ENCODE measurements at places on chromosomes 11 and 22.

DNA sequence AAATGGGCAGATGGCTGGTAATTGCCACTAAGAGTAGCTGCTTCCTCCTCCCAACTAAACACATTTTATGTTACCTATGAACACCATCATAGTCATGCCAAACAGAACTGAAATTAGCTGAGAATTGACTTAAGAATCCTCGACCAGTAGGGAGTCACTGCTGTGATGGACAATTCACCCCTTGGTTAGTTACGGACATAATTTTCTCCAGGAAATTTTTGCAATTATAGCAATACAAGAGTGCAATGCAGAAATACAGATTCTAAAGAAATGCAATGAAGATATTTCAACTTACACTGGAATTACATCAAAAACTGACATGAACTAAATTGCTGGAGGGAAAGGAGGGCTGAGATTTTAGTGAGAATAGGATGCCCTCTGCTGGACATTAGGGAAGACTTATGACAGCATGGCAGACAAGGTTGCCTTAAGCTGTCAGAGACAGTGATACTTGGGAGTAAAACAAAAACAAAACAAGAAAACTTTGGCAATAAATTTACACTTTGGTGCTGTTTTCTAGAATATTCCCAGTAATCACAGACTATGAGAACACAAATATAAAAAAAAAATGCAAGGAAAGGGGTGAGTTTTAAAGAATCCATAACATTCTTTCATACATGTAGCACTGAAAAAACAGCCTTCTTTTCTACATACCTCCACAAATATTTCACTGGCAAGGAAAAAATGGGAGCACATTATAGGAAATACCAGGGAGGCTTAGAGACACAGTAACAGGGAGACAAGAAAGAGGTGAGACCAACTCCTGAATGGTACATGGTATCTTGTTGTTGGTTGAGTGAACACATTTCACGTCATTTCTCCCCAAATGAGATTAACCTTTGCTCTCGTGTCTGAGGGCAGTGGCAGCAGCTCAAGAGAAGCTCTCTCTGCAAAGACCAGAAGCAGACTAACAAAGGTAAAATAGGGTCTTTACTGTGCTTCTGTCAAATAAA lies 11.2 kb upstream of the PPP2R1B start:
- DNase-seq, result peak; percentile 14

DNA sequence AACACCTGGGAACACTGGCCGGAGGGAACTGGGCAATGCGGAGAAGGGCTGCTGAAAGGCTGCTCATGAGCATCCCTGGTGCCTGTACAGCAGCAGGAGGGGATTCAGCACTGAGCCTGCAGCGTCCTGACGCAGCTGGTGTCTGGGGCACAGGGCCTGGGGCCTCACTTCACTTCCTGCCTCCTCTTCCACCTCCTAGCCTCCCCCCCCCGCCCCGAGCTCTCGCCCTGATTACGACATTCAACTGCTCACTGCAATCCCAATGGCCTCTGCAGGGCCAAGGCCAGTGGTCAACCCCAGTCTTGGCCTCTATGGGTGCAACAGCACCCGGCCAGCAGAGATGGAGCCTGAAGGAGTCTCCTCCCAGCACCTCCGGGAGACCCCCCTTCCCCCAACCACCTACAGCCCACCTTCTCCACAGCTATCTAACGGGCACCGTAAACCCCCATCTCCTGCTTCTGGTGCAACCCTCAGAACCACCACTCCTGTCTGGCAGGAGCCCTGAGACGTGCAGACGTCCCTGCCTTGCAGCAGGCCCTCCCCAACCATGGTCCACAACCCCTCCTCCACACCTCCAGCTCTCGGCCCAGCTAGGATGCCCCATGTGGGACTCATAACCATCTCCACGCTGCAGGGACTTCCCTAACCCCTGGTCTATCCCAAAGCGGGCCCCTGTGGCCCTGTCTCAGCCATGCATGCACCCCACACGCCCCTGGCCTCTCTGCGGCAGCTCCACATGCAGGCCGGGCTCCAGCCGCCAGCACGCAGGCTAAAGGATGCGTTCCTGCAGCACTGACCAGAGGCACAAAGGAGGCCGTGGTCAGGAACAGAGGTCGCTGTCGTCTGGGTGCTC lies 38.2 kb downstream of the BRD1 start:
- peak; percentile 17 for DNase-seq

DNA sequence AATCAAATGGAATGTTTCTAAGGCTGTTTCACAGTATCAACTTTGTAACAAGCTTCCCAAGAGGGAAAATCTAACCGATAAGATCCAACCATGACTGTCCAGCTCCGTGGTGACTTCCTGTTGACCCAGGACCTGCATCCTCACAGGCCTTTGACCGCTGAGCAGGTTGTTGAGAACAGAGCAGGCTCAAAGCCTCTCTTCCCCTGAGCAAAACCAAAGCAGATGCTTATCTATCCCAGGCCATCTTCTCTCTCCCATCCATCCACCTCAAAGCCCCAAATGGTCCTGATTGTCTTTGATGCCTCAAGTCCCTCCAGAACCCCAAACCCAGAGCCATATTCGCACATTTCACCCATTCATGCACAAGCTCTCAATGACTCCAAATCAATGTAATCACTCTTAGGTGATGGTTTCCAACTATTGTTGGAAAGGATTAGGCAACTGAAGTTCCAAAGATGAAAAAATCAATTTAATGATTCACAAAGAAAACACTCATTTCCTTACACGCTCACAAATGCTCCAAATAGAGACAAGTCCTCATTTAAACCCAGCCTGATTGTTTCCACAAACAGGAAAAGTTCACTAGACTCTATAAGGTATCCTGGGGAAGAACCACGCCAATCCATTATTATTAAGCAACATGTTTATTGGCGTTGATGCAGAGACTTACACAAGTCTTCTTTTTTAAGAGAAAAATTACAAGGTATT lies 48.7 kb downstream of the C11orf58 start:
- DNase-seq, result no peak

GRCh38 chr11:59862252-59862651 lies 4.0 kb downstream of the TCN1 start:
- DNase-seq, result no peak

DNA sequence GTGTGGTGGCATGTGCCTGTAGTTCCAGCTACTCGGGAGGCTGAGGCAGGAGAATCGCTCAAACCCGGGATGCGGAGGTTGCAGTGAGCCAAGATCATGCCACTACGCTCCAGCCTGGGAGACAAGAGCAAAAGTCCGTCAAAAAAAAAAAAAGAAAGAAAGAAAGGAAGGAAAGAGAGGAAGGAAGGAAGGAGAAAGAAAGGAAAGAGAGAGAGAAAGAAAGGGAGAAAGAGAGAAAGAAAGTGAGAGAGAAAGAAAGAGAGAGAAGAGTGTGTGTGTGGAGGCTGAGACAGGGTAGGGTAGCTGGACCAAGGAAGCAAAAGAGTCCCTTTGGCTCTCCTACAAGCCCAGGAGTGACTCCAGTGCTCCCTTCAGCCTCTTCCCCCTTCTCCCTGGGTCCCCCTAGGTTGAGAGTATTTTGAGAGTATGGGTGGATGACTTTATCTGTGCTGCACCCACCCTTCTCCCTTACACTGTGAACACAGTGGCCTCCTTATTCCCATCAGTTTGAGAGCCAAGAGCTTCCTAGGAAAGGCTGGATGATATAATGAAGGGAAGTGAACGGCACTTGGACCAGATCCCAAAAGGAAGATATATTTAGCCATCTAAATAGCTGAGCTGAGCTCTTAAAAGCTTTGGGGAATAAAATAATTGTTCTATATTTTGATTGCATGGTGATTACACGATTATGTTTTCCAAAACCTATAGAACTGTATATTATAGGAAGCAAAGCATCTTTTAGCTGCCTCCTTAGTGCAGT lies 9.5 kb upstream of the DENND5A start:
- no peak for DNase-seq

DNA sequence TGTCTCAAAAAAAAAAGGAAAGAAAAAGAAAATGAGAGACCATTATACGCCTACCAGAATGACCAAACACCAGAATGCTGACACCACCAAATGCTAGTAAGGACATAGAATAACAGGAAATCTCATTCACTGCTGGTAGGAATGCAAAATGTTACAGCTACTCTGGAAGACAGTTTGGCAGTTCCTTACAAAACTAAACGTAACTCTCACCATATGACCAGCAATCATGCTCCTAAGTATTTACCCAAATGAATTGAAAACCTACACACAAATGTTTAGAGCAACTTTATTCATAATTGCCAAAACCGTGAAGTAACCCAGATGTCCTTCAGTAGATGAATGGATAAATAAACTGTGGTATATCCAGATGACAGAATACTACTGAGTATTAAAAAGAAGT lies 7.2 kb downstream of the CHKA start:
- no peak for DNase-seq

GRCh38 chr22:43014316-43014868 lies 557 bp downstream of the PACSIN2 start:
- peak; percentile 15 for DNase-seq

GRCh38 chr11:61028135-61028729 lies 56.8 kb downstream of the CD6 start:
- peak; percentile 73 for DNase-seq

DNA sequence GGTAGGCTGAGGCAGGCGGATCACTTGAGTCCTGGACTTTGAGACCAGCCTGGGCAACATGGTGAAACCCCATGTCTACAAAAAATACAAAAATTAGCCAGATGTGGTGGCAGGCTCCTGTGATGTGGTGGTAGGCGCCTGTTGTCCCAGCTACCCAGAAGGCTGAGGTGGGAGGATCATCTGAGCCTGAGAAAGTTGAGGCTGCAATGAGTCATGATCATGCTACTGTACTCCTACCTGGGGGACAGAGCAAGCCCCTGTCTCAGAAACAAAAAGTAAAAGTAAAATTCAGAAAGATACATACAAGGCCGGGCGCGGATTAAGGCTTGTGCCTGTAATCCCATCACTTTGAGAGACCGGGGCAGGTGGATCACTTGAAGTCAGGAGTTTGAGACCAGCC lies 6.3 kb downstream of the LDHAL6A start:
- no peak for DNase-seq

DNA sequence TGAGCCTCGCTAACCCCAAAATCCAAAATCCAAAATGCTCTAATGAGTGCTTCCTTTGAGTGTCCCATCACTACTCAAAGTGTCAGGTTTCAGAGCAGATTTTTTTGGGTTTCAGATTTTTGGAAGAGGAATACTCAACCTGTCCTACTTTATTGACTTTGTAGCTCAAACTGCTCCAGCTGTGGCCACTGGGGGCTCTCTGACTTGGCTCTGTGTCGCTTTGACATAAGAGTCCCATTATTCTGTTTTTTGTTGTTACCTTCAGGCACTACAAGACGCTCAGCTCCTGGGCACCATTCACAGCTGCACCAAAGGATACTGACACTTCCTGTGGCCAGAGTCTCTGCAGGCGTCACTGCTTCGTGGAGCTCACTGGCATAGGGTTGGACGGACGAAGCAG lies 41.1 kb downstream of the PHF21B start:
- DNase-seq, result no peak

DNA sequence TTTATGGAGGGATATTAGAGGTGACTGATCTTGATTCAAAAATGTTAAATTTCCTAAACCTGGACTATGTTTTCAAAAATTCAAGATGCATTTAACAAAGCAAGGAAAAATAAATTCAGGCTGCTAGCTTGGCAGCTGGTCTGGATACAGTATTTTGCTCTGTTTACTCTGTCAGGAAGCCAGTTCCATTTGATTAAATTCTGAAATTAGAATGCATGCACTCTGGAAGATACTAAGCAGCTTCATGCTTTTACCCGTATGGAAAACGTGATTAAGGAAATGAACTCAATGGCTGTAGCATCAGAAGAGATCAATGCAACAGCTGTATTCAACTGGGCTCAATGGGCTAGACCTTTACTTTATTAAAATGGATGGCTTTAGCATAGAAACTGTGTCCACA lies 14.2 kb downstream of the C11orf71 start:
- no peak for DNase-seq

- no peak for DNase-seq
Observed at GRCh38 chr22:23376256-23376655, 195.9 kb downstream of the BCR start.

DNA sequence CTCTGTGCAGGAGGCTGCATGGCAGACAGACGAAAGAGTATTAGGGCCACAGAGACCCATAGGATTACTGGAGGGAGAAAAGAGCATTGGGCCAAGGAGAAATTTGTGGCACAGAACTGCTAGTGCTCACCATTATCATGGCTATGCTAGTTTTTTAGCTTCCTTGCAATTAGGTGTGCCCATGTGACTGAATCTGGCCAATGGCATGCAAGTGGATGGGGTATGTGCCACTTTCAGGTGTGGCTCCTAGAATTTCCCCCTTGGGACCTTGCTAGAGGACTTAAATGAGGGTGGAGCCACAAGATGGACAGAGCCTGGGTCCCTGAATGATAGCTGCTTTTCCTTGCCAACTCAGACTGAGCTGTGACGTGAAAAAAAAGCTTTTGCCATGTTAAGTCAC lies 73.9 kb upstream of the TENM4 start:
- DNase-seq, result no peak

DNA sequence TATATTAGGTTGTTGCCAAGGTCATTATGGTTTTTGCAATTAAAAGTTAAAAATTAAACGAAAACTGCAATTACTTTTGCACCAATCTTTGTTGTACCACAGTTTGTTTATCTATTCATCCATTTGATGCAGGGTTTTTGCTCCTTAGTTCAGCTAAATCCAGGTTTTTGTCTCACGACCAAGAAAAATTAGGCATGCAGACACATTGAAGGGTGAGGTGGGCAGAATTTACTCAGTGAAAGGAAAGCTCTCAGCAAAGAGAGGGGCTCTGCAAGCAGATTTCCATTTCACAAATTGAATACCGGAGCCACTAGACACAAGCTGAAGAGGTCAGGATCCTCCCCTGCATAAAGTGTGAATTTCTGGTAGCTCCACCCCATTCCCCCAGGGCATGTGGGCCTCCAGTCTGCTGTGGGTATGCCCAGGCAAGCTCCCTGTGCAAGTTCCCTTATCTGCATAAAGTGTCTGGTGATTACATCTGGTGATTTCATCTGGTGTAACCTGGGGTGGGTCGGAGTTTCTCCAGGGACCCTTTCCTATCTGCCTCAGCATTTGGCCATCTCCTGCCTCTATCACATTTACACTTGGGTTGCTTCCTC lies 33.3 kb downstream of the APOL6 start:
- no peak for DNase-seq

DNA sequence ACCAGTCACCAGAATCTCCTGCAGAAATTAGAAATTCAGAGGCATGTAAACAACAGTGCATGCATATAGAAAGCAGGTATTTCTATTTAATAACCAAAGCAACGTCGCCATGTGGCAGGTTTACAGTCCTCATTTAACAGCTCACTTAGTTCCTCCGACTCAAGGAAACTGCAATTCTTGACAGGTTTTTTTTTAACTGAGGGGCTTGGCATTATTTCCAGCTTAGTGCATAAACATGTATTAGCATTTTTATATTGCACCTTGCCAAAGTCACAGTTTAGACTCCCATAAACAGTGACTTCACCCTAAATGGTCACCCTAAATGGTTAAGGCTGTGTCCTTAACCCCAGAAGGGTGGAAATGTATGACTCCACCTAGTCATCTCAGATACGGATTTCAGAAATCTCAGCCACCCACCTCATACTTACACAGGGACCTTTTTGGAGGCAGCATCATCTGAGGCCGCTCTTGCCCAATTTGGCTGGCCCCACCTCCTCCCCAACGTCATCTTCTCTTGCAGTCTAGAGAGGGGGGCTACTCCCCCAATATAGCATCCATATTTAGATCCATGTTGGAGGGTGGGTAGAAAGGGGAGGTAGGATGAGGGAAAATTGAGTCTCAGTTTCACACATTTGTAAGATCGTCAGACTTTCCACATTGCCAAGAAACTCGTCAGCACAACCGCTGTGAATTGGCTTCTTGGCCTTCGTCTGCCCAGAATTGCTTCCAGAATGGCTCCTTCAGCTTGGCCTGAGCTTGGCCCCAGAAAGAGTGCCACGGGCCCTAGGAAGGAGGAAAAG lies 31.8 kb upstream of the SLC35C1 start:
- no peak for DNase-seq

GRCh38 chr11:33620423-33621171 lies 80.0 kb downstream of the C11orf91 start:
- DNase-seq, result no peak

Measured in stimulated activated CD4-positive, alpha-beta T cell treated with anti-CD3 and anti-CD28 coated beads, Interleukin-1b, Interleukin-23, amount 100 ng/mL, for 4 hours (primary cell).